Calu3 (cell line): ENCODE measurements at places on chromosomes 16 and 17.

DNA sequence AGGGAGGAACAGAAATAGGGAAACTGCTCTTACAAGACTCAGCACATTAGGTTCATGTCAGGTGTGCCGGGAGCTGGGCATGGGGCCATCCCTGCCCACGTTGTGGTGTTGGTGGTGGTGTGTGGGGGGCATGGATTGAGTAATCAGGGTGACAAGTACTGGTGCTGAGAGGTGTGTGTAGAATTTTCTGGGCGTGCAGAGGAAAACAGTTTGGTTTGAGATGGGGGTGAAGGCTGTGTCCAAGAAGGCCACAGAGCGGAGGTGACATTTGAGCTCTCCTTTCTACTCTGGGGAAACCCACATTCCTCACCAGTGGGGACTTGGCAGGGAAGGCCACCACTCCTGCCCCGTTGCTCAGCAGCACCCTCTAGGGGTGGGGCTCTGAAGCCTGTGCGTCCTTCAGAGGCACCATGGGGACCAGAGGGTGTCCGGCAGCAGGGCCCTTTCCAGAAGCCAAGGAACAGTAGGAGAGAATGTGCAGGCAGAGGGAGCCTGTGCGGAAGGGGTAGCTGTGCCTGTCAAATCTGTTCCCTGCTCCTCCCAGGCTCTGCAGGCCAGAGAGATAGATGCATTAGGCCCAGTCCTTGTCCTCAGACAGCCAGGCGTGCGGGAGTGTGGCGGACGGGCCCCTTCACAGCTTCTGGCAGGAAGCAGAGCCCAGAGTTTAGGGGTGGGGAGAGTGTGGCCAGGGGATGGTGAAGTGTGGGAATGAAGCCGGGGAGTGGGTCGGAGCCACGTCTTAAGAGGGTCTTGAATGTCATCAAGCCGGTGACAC is 48.7 kb upstream of the GSE1 start:
- no peaks in the 10 kb centered on the region for H3K36me3 ChIP-seq
- peaks cover 13% of the 10 kb centered on the region for H3K27me3 ChIP-seq
- H3K27ac ChIP-seq, result peak overlapping the region; percentile 5
- H3K4me3 ChIP-seq, result no peak overlapping the region
- peaks cover 14% of the 10 kb centered on the region for H3K4me1 ChIP-seq

DNA sequence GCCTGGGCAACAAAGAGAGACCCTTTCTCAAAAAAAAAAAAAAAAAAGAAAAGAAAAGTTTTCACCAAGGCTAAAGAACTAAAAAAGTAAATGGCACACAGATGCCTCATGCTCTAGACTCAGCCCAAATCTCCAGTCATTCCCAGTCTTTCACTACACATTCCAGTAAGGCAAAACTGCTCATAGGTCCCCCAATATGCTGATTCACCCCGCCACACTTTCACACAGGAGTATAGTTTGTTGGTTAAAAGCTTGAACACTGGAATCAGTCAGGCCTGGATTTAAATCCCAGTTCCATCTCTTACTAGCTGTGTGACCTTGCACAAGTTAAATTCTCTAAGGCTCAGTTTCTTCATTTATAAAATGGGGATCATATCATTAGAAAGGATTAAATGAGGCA is 1.9 kb downstream of the PIGS start:
- no peak overlapping the region for H3K27ac ChIP-seq
- H3K4me1 ChIP-seq, result peaks cover 30% of the 10 kb centered on the region
- no peak for DNase-seq

DNA sequence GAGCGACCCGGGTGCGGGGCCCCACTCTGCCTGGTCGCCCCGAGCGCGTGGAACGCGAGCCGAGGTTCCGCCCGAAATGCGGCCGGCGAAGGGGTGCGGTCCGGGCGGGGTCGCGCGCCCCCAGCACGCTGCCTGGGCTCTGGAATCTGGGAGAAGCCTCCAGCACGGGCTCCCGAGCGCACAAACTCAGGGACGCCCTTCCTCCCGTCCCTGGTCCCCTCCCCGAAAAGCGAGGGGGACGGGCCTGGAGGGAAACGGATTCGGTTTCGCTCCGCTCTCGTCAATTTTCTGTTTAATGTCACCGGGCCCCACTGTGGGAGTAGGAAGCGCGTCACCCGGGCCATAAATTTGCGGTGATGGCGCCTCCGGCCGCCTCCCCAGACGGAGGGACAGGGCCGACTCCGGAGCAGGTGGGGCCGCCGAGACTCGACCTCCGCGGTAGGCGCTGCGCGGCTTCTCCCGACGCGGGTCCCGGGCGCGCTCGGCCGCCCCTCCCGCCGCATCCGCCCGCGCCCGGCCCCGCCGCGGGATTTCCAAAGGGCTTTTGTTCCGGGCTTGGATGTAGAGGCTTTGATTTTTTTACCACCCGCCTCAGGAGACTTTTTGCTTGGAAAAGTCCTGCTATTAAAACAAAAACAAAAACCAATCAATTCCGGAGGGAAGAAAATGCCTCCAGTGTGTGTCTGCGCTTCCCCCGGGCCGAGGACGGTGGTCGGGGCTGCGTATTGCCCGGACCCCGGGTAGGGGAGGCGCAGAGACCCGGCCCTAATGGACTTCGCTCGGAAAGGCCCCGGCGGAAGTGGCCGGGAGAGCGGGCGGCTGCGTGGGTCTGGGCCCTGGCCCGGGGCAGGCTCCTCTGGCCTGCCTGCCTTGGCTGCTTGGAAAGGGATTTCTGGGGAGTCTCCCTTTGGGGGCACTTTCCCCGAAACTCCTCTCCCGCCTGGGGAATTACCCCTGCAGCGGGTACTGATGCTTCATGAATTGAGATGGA is 7.9 kb upstream of the BAHCC1 start:
- no peak for DNase-seq
- H3K36me3 ChIP-seq, result peaks cover 5% of the 10 kb centered on the region
- H3K4me1 ChIP-seq, result no peaks in the 10 kb centered on the region
- H3K27ac ChIP-seq, result no peak overlapping the region

DNA sequence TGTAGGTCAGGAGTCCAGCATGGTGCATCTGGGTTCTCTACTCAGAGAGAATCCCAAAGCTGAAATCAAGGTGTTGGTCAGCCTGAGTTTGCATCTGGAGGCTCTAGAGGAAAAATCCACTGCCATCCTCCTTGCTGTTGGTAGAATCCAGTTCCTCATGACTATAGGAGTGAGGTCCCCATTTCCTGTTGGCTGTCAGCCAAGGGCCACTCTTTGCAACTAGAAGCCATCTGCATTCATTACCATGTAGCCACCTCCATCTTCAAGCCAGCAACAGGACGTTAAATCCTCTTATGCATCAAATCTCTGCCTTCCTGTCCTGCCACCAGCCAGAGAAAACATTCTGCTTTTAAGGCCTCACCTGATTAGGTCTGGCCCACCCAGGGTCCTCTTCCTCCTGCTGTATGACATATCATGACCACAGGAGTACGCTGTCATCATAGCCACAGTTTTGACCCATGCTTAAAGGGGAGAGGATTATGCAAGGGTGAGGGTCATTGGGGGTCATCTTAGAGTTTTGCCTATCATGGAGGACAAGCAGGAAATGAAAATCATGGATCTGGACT is 40.5 kb downstream of the DNAH9 start:
- no peaks in the 10 kb centered on the region for H3K36me3 ChIP-seq
- no peak overlapping the region for H3K4me3 ChIP-seq
- no peaks in the 10 kb centered on the region for H3K4me1 ChIP-seq
- no peaks in the 10 kb centered on the region for H3K27me3 ChIP-seq
- DNase-seq, result no peak
- H3K27ac ChIP-seq, result no peak overlapping the region

DNA sequence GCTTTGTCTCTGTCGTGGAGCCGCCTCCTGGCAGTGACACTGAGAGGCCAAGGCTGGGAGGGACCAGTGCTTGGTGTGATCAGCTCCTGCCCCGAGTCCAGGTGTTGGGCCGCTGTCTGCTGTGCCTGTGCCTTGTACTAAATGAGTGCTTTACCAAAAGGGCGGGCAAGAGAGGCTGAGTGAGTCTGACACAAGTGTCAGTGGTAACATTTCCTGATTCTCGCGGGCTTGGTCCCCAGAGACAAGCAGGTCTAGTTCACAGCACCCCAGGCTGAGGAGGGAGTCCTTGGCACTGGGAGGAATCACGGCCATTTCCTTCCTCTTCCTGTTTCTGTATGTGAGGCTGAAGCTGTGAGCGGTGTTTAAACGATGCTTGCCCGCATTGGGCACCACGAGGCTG is 30.2 kb downstream of the PLD6 start:
- no peak overlapping the region for H3K4me3 ChIP-seq
- peaks cover 77% of the 10 kb centered on the region for H3K36me3 ChIP-seq
- no peak overlapping the region for H3K27ac ChIP-seq
- H3K27me3 ChIP-seq, result no peaks in the 10 kb centered on the region
